ENCODE measurements at places on chromosomes 7 and 10. TPM values are rescaled to one million over a fixed set of nuclear protein-coding genes. Genes with fewer than 3 reads are reported as not detected.

The CPN1 gene
- polyA plus RNA-seq: not detected

The ADIRF gene
- polyA plus RNA-seq: 597 TPM

The STEAP2 gene
- 7.8 TPM for polyA plus RNA-seq

The PDE6C gene
- polyA plus RNA-seq: not detected

The WDFY4 gene
- polyA plus RNA-seq: 15.1 TPM

The PIP gene
- 43.4 TPM for polyA plus RNA-seq

Measured in lung (tissue), 17 donors.